ENCODE measurements at places on chromosomes 5 and 9.
A peak's percentile ranks its signal among the peaks of the same experiment; 100 is the strongest.

DNA sequence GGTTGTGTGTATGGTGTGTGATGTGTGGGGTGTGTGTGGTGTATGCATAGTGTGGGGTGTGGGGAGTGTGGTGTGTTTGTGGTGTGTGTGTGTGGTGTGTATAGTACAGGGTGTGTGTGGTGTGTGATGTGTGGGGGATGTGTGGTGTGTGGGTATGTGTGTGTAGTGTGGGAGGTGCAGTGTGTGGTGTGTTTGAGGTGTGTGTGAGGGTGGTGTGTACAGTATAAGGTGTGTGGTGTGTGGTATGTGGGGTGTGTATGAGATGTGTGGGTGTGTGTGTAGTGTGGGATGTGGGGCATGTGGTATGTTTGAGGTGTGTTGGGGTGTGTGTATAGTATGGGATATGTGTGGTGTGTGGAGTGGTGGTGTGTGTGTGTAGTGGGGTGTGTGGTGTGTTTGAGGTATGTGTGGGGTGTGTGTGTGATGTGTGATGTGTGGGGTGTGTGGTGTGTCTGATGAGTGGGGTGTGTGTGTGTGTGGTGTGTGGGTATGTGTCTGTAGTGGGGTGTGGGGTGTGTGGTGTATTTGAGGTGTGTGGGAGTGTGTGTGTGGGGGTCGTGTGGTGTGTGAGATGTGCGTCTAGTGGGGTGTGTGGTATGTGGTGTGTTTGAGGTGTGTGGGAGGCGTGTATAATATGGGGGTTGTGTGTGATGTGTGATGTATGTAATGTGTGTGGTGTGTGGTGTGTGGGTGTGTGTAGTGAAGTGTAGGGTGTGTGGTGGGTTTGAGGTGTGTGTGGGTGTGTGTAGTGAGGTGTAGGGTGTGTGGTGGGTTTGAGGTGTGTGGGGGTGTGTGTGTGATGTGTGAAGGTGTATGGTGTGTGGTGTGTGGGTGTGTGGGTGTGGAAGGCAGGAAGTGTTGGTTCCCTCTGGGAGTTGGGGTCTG is 8.6 kb downstream of the ECSCR start:
- no peak for DNase-seq

DNA sequence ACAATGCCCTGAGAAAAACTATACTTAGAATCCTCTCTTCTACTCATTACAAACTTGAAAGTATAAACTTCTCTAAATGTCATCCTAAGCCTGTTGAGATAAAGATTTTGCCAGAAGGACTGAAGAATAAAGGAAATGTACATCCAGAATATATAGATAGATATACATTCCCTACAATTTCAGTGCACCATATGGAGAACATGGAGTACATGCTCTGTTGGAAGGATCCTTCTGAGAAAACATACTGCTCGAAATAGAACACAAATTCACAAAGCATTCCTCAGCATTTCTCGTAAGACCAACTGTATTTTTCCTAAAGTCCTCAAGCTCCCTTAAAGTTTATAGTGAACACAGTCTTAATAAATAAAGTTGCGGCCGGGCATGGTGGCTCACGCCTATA is 69.7 kb upstream of the RASA1 start:
- DNase-seq = no peak

DNA sequence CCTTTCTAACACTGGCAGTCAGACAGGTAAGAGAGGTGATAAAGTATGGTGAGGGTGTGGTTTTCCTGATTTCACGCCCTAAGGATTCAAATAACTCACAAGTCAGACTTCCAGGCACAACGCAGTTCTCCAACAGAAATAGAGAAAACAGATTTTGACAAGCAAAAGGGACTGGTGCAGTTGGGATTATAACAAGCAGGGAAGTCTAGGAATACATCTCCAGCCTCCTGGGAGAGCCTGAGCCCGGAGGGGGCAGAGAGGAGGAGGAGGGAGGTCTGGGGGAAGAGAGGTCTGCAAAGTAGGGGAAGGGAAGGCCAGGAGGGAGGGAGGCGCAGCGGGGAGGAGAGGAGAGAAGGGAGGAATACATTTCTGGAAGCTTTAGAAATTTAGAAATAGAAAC is 1.6 kb downstream of the CMBL start:
- peak; percentile 78 for DNase-seq

DNA sequence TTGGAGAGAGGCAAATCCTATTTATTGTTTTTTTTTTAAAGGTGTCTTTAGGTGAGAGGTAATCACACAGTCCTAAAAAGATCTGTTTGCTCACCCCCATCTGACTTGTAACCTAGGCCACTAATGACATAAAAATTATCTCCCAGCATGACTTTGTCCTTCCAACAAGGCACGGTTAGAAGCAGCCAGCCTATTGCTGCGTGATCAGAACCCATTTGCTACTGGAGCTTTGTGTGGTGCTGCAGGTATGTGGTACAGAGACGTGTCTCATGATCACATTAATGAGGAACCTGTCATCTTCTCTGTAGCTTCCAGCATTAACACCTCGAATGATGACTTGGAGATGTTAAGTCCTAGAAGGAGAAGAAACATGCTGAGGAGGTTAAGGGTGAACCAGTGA is 555.8 kb upstream of the TLE4 start:
- peak; percentile 97 for DNase-seq

DNA sequence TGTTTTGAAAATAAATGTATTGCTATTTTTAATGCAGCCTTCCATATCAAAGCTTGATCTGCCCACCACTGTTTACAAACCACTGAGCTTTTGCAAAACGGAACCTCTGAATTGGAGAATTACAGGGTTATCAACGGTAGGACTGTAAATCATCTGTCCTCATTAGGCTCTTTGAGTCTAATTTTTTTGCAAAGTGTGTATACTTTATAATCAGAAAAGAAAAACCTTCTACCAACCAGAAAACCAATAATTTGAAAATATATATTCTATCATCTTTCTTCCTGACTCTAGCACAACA is 6.8 kb upstream of the SLC2A8 start:
- no peak for DNase-seq

DNA sequence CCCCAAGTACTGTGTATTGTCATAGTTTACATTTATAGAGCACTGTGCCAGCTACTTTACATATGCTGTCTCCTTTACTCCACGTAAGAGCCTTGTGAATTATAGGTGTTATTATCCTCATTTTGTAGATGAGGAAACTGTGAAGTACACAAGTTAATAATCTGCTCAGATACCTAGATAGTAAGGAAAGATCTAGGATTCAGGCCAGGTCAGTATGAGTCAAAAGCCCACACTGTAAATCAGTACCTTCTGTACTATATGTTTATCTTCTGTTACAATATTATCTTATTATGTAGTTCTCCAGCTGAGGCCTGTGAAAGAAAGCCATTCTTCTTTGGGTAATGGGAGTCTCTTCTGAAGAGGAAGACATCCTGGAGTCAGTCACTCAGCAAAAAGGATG is 72.4 kb upstream of the TLX3 start:
- peak; percentile 10 for DNase-seq

DNA sequence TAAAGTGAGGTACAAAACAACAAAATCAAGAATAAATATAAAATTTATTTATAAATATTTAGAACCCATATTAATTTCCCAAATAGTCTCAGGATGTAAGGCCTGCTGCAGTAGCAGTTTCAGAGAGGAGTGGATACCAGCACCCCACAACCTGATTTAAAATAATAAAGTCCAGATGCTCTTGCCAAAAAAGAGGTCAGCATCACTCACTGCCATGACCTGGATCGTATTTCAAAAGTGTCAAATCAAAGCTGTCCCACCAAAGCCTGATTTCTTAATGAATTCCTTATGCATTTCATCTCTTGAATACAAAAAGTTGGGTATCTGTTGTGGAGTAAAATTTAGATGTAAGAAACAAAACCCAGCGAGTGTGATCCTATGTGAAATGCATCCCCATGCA is 58.0 kb upstream of the ROR2 start:
- no peak for DNase-seq

GRCh38 chr5:113132564-113132963 is 156.0 kb downstream of the DCP2 start:
- no peak for DNase-seq

All from NCI-H69 (cell line).